ENCODE measurements at places on chromosomes 1 and 21. TPM values are rescaled to one million over a fixed set of nuclear protein-coding genes. Genes with fewer than 3 reads are reported as not detected.

Gene PTGS2
- total RNA-seq = not detected

Gene PLK3
- total RNA-seq = 139 TPM

Gene CYP4Z1
- not detected for total RNA-seq

Gene TAS1R3
- 2.7 TPM for total RNA-seq

Gene ATAD3C
- 0.49 TPM for total RNA-seq

Gene DISP1
- 6.9 TPM for total RNA-seq

Gene SLC2A5
- total RNA-seq = 0.55 TPM

Gene FCRL3
- 8.6 TPM for total RNA-seq

Gene NCAM2
- not detected for total RNA-seq

Gene SRSF11
- total RNA-seq = 412 TPM

Gene CFAP141
- total RNA-seq = not detected

Gene SPOCD1
- 0.36 TPM for total RNA-seq

Measured in naive thymus-derived CD8-positive, alpha-beta T cell (primary cell).